ENCODE measurements at places on chromosomes 2 and 18.
A peak's percentile ranks its signal among the peaks of the same experiment; 100 is the strongest.

GRCh38 chr2:168915441-168916330 lies 14.6 kb downstream of the G6PC2 start:
- no peak for DNase-seq

- DNase-seq = no peak
Observed at GRCh38 chr2:221602938-221603337, 30.8 kb upstream of the EPHA4 start.

DNA sequence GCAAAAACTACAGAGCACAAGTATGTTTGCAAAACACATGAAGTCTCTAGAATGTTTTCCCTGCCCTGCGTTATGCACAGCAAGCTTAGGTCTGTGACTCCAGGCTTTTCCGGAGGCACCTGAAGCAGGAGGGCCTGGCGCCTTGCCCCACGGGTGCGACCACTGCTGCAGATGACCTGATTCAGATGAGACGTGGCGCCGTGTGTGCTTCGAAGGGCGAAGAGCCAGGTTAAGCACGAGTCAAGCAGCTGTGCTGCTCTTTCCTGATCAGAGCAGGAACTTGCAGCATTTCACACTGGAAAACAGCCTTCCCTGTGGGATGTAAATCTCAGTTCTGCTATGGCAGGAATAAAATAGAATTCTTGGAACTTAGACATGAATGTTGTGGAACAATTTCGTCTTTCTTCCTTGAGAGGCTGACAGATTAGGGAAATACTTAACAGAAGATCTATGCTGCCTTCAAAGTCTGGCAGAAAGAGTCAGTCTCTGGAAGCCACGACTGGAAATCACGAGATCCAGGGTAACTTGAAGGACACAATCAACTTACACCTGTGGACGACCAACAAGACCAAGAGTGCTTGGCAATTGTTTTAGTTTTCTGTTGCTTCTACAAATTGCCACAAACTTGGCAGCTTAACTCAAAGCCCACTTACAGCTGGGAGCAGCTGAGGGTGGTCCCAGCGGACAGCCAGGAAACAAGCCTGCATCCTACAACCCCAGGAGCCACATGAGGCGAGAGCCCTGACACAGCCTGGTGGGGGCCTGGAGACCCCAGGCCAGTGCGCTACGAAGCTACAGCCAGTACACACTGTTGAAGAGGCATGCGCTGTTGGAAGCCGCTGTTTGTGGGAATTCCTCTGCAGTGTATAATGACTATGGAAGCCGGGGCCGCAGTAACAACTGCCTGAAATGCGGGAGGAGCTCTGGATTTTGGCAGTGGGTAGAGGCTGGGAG lies 42.9 kb downstream of the EIPR1 start:
- DNase-seq = peak; percentile 73

DNA sequence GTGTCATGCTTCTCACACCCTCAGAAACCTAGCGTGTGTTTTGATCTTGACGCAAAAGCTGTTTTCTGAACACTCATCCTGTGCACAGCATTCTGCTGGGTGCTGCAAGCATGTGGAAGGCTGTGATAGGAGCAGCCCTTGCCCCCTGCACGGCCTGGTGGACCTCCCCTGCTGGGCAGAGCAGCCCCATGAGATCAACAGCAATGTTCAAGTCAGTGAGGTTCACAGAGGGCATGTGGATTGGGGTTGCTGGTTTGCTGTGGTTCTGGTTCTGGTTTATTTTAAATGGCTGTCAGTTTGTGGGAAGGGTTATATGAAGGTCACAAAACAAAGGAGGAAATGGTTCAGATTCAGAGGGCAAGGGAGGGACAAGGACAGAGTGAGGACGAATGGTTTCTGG lies 71.3 kb downstream of the SOWAHC start:
- no peak for DNase-seq

GRCh38 chr18:78765142-78765541 lies 214.5 kb upstream of the SALL3 start:
- DNase-seq = no peak

GRCh38 chr18:42275949-42276730 lies 321.1 kb downstream of the PIK3C3 start:
- DNase-seq = no peak
